CD4-positive, alpha-beta T cell treated with Interleukin-10 for 1 hour (primary cell): ENCODE measurements at places on chromosomes 5 and 9.
A peak's percentile ranks its signal among the peaks of the same experiment; 100 is the strongest.

DNA sequence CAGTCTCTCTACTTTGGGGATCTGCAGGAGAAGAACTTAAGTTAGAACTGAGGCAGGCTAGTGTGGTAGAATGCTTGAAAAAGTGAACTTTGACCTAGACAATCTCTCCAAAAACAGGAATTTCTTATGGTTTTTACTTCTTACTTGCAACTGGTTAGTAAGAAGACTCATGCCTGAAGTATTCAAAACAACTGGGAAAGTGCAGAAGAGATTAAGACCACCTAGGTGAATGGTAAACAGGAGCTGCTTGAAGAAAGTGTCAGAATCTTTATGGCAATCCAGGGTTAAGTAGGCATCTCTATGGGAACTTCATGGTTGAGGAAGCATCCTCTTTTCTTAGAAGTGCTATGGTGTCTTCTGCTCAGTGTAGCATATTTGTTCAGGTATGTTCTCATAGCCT, 428.6 kb upstream of the TLE4 start:
- no peak for DNase-seq

DNA sequence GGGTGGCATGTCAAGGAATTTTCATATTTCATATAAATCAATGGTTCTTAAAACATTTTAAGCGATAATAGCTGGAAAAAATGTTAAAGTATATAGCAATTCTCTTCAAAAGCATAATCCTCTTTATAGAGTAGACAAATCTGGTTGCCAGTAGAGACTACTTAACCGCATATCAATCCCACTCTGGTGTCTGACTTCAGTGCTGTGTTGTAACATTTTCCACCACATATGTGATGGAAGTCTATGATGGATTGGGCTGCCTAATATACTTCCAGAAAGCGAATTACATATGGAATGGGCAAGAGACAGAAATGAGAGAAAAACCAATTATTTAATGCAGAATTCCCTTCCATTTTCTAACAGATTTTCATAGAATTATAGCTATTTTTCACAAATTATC, 54.3 kb downstream of the FBN2 start:
- no peak for DNase-seq

DNA sequence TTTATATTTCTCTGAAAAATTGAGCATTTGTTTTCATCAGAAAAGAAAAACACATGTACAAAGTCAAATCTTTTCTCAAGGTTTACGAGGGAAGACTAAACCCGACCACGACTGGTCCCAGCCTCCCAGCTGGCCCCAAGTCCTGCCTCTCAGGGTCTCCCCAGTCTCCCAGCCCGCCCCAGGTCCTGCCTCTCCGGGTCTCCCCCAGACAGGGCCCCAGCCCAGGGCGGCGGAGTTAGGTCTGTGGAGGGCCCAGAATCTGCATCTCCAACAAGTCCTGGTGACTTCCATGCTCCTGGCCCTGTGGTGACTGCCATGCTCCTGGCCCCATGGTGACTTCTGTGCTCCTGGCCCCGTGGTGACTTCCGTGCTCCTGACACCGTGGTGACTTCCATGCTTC, 359.9 kb downstream of the IRX2 start:
- no peak for DNase-seq

DNA sequence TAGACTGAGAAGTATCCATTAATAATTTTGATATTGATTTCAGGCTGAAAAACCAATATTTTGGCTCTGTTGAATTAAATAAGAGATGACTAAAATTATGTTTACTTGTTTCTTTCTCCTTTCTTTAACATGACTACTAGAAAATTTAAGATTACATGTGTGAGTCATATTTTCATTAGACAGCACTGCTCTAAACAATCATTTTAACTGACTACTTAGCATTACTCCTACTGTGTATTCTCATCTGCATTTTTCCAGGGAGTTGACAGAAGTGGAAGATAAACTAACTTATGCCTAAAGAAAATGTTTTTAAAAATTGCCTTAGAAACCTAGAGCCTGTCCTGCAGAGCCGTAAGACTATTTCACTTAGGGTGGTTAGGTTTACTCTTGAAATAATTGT, 29.1 kb downstream of the TNC start:
- no peak for DNase-seq

GRCh38 chr5:123207081-123207537, 118.1 kb downstream of the PRDM6 start:
- DNase-seq = no peak

GRCh38 chr9:7095058-7095457, 337.3 kb downstream of the KDM4C start:
- no peak for DNase-seq

DNA sequence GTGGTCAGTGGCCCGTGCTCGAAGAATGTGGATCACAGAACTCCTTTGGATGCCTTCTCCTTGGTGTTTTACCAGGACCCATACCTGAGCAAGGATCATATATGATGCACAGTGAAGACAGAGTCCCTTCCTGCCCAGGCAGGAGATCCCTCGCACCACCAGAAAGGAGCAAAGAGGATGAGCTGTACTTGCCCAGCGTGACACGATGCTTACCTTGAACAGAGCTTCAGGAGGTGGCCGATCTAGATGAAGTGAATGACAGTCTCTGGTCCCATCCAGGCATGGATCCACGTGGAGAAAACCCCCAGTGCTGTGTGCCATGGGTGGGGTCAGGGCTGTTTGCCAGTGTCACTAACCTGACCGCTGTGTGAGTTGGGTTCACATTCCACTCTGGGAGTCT, 455.4 kb downstream of the GADD45G start:
- no peak for DNase-seq

DNA sequence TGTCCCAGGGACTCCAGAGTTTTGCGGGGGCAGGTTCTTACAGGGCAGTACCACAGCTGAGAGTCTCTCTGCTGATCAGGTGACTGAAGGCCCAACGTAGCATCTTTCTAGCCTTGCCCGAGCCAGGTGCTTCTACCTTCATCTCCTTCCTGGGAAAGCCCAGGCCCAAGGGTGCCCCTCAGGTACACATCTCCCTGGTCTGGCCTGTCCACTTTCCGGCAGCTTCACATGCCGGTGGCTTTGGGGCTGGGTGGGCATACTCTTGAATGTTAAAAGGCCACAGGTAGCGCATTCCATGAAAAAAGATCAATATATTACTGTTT, 5.7 kb upstream of the PHYKPL start:
- DNase-seq = no peak

DNA sequence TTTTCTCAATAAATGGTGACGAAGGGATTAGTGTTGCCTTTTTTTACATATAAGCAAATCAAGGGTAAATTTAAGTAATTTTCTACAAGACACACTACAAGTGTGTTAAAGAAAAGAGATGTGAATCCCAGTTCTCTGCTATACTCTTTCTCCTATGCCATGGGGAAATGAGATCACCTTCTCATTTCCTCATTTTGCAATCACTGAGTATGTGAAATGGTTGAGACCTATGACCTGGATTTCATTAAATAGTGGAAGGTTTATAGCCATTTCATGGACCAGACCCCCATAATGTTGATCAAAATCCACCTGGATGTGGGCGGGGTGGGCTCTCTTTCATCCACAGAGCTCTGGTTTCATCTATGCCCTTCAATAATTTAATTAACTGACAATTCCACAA, 66.9 kb upstream of the SLIT3 start:
- DNase-seq = no peak

DNA sequence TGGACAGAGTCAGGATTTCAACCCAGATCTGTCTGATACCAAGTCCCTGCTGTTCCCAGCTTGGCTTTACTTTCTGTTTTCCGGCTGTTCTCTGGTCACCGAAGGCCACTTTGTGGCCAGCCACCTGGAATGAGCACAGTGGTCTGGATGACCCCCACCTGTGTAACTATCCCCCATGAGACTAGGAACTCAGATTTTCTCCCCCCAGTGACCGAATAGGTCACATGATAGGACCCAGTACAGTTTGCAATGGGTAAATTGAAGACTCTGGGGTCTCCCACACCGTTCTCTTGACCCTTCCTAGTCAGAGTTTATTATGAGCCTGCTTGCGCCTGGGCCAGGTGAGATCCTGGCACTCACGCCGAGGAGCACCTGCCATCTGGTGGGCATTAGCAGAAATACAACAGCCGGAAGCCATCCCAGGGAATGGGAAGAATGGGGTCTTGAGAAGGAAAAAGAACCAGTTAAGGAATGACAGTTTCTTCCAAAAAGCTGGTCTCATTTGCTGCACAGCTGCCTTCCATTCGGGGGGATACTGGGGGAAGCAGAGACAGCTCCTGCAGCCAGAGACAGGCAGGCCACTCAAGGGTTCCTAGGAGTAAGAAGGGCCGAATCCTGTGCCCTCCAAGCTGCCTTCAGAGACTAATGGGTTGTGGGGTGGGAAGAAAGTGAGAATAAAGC, 7.1 kb downstream of the PHYHD1 start:
- peak; percentile 67 for DNase-seq

GRCh38 chr5:177992466-177992865, 3.6 kb downstream of the PROP1 start:
- no peak for DNase-seq

- no peak for DNase-seq
Observed at GRCh38 chr9:89256642-89257041, 54.4 kb upstream of the CKS2 start.

DNA sequence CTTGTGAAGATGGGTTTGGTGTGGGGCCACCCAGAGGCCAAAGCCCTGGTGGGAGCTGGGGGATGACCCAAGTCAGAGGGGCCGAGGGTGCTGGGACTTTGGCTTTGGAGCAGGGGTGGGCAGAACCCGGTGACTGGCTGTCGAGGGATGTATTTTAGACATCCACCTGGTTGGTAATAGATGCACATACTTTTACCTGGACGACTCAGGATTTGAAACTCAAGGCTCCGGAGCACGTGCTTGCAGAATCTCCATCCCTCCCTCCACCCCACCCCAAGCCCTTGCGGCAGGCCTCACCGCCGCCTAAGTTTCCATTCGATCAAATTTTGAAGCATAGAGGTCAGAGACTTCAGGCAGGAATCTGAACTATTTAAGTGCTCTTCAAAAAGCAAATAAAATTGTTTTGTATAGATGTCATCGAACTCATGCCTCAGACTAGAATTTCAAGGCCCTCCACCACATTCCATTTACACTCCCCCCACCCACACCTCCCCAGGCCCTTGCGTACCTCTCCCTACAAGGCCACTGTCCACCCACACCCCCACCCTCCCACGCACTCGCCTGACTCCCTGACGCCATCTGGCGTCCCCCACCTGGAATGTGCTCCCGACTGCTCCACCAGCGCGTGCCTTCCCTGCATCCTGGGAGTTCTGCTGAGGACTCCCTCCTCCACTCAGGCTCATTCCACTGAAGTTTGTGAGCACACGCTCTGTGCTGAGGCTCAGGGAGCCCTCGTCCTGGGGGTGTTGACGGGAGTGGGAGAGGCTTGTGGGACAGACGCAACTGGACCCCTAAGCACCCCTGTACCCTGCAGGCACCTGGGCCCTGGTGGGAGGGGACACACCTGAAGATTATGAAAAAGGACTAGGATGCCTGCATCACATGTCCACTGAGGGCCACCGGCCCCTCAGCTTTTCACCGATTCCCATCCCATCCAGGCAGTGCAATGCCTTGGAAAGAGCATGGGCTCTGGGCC, 56.4 kb upstream of the RPL26L1 start:
- no peak for DNase-seq

DNA sequence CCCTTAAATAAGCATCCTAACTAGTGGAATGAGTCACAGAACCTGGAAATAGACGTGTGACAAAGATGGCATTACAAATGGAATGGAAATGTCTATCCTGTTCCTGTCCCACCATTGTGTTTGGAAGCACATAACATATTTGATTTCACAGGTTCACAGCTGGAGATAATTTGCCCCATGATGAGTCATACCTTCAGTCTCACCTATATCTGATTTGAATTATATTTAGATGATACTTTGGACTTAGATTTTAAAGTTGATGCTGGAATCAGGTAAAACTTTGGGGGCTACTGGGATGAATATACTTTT, 92.5 kb downstream of the CEMIP2 start:
- no peak for DNase-seq

DNA sequence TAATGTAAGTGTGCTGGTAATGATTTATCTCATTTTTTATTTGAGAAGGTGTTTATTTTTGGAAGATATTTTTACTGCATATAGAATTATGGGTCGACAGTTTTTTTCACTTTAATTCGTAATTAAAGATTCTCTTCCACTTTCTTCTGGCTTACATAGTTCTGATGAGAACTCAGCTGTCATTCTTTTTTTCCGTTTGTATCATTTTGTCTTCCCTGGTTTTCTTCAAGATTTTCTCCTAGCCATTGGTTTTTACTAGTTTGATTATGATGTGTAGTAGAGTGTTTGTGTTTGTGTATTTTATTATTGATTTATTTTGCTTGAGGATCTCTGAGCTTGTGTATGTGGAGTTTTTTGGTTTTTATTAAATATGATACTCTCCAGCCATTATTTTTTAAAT, 21.7 kb downstream of the SLF1 start:
- DNase-seq = no peak

GRCh38 chr9:110255034-110255462, 1.3 kb downstream of the TXN start:
- peak; percentile 8 for DNase-seq

GRCh38 chr5:56822981-56823380, 7.6 kb downstream of the MAP3K1 start:
- no peak for DNase-seq

GRCh38 chr9:138101444-138102234, 224.1 kb downstream of the CACNA1B start:
- DNase-seq = no peak

GRCh38 chr5:68002836-68003235, 212.7 kb upstream of the PIK3R1 start:
- DNase-seq = no peak

DNA sequence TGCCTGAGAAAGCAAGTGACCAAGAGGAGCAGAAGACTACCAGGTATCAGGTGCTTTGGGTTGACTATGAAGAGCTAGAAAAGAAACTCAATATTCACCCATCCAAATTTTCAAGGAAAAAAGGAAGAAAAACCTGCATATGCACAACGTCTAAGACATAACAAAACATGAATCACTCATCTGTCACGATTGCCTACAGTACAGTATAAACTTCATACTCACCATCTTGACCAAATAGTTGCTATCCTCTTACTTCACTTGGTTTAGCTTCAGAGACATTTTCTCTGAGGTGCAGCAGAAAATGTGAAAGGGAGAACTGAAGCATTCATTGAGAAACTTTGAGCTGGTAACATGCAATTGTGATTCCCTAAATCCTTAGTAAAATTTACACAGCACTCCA, 228.6 kb upstream of the MPDZ start:
- DNase-seq = no peak

GRCh38 chr5:180328296-180329137, 24.6 kb downstream of the GFPT2 start:
- peak; percentile 84 for DNase-seq

- peak; percentile 31 for DNase-seq
Observed at GRCh38 chr5:175658299-175659145, 651 bp downstream of the HRH2 start.

GRCh38 chr5:160556846-160557245, 135.2 kb downstream of the PTTG1 start:
- no peak for DNase-seq

- DNase-seq = no peak
Observed at GRCh38 chr9:18976221-18976708, 56.7 kb downstream of the SAXO1 start.

DNA sequence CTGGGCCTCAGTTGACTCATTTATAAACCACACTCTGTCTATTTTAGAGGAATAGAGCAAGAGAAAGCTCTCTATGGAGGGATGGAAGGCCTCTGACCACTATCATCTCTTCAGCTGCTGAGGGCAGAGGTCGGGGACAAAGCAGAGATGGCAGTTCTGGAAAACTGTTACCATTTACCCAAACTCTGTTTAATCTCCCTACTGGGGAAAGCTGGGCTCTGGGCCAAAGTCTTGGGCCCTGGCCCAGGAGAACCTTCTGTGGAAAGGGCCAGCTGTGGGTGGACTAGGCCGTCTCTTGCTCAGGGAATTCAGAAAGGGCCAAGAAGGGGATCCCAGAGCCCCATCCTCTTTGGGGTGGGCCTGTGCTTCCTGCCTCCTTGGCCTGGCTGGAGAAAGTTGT, 100.0 kb downstream of the PSD2 start:
- no peak for DNase-seq
